ENCODE measurements at places on chromosomes 16 and 17. TPM values are rescaled to one million over a fixed set of nuclear protein-coding genes. Genes with fewer than 3 reads are reported as not detected.

GRCh38 chr16:4207683-4208340, 34.1 kb downstream of the SRL start:
- no peak overlapping the region for H3K27ac ChIP-seq
- no peak overlapping the region for H3K4me3 ChIP-seq
- DNase-seq: no peak
- no peaks in the 10 kb centered on the region for H3K27me3 ChIP-seq
- H3K36me3 ChIP-seq: no peaks in the 10 kb centered on the region

DNA sequence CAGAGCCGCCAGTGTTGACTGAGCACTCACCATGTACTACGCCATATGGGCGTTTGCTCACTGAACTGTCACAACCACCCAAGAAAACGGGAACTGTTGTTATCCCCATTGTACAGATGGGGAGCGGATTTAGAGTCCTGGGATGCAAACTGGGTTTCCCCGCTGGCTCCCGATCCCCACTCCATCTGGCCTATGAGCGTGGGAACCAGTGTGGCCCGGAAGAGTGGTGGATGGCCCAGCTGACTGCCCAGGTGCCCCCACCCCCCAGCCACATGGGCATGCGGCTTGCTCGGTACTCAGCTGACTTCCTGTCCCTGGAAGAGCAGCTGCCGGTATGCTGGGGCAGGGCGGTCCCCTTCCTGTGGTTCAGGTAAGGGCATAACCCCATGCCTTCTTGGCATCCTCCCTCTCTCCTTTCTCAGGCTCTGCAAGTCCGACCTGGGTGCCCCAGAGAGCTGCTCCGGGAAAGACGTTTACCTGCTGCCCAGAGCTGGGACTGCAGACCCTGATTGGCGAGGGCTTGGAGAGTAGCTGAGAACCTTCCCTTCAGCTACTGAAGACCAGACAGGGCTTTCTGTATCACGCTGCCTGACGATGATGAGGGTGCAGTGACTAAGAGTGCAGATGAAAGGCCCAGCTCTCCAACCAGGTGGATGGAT, 16.2 kb downstream of the SOCS3 start:
- no peaks in the 10 kb centered on the region for H3K27me3 ChIP-seq
- H3K4me1 ChIP-seq: peaks cover 14% of the 10 kb centered on the region
- H3K4me3 ChIP-seq: peak overlapping the region; percentile 64
- peak overlapping the region; percentile 99 for H3K27ac ChIP-seq
- no peak for DNase-seq

The BAHCC1 gene
- total RNA-seq: 5.2 TPM

- H3K4me3 ChIP-seq: no peak overlapping the region
- peak; percentile 63 for DNase-seq
- peaks cover 9% of the 10 kb centered on the region for H3K4me1 ChIP-seq
- H3K27ac ChIP-seq: no peak overlapping the region
- H3K36me3 ChIP-seq: no peaks in the 10 kb centered on the region
- H3K27me3 ChIP-seq: no peaks in the 10 kb centered on the region
These were observed 485 bp upstream of the GDPD3 start for GRCh38 chr16:30113711-30114333.

DNA sequence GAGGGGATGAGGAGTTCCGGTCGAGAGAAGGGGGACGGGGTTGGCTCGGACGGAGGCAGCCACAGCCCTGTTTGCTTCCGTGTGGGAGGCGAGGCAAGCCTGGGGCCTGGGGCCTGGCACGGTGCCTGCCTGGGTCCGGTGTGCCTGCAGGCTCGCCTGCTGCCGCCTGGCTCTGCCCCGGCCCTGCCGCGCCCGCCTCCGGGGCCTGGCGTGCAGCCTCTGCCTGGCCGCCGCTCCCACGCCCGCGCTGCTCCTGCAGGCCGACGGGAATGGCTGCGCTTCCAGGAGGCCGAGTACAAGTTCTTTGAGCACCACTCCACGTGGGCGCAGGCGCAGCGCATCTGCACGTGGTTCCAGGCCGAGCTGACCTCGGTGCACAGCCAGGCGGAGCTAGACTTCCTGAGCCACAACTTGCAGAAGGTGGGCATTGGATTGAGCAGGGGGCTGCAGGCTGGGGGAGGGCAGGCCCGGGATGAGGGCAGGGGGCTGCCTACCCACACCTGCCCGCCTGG, 53.1 kb downstream of the MRC2 start:
- no peaks in the 10 kb centered on the region for H3K27me3 ChIP-seq
- no peaks in the 10 kb centered on the region for H3K4me1 ChIP-seq
- peaks cover 37% of the 10 kb centered on the region for H3K36me3 ChIP-seq
- H3K27ac ChIP-seq: no peak overlapping the region
- no peak for DNase-seq
- H3K4me3 ChIP-seq: no peak overlapping the region

The CACNA1H gene
- 0.11 TPM for total RNA-seq
